ENCODE measurements at places on chromosomes 12 and 14.

DNA sequence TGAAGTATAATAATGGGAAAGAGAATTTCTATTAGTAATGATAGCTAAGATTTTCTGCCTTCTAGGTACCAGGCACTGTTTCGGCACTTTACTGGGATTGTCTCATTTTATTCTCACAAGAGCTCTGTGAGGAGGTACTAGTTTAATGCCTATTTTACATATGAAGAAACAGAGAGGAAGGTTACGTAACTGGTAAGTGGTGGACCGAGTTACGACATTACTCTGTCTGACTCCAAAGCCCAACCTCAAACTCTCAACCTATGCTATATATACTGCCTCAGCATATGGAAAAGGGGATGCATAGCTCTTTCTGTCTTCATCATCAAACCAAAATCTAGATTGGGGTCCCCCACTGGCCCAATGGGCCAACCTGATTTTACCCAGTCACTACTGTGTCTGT is 133.5 kb downstream of the KTN1 start:
- no peak for DNase-seq

- DNase-seq = no peak
These were observed 282.9 kb downstream of the RMST start for GRCh38 chr12:97745406-97746101.

DNA sequence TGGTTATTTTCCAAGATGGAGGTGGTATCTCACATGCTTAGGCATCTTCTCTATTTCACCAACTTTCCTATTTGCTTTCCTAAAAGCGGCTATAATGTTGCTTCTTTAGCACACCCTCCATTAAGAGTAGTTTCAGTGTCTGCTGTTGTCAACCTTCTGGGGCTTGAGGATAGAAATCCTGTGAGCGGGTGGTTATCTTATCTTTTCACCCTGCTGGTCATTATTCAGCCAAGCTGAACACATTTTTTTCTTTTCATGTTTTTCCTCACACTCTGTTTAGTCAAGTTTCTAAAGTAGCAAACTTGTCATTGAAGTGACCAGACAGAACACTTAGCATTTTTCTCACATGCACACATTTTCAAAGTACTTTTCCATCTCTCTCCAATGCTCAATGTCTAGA is 104.5 kb downstream of the SLC8A3 start:
- no peak for DNase-seq

DNA sequence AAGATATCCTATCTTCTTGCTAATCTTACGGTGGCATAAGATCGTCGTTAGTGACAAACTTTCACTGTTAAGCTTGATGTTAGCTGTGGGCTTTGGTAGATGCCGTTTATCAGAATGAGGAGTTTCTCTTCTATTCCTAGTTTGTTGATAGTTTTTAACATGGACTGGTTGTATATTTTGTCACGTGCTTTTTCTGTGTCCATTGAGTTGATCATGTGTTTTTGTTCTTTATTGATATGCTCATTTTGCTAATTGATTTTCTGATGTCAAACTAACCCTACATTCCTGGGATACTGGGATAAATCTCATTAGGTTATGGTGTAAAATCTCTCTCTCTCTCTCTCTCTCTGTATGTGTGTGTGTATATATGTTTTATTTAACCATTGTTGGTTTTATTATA is 545.1 kb downstream of the AACS start:
- DNase-seq = no peak

DNA sequence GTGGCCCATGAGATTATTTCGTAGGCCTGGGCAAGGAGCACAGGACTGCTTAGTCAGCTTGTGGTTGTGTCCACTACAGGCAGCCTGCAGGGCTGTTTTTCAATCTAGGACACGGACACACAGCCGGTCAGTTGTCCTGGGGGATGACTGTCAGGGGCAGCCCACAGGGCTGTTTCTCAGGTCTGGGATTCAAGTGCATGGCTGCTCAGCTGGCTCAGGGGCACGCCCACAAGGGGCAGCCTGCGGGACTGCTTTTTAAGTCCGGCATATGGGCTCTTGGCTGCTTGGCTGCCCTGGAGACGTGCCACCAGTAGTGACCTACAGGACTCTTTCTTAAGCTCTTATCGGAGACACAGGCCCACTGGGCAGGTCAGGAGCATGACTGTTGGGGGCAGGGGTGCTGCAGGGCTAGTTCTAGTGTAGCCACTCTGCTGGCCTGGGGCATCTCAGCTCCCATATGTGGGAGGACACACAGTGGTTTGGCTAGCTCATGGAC is 26.6 kb upstream of the GTF2A1 start:
- no peak for DNase-seq

DNA sequence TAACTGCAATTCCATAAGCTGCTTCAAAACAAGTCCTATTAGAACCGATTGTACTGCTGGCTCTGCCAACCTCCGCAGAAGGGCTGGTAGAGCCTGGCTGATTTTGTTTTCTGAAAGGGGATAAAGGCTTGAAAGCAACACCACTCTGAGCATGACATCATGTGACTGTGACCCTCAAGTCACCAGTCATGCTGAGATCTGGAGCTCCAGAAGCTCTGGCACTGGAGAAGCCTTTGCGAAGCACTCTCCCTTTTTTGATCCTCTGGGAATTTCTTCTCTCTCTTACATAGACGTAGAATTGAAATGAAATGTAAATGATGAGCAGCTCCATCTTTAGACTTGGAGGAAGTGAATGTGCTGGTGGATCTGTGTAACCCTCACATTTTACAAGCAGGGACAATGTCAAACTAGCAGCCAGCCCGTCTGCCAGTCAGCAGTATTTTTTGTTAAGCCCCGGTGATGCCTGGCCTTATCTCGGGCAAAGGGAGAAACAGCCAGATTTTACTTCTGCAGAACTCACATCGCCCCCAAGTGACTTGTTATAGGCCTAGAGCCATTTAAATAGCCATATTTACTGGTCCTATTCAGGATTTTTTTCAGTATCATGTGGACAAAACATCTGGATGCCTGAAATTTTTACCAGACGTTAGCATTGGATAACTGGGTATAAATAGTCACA is 112.1 kb upstream of the NPAS3 start:
- DNase-seq = no peak

GRCh38 chr14:99267837-99268781 is 3.9 kb downstream of the BCL11B start:
- DNase-seq = no peak

DNA sequence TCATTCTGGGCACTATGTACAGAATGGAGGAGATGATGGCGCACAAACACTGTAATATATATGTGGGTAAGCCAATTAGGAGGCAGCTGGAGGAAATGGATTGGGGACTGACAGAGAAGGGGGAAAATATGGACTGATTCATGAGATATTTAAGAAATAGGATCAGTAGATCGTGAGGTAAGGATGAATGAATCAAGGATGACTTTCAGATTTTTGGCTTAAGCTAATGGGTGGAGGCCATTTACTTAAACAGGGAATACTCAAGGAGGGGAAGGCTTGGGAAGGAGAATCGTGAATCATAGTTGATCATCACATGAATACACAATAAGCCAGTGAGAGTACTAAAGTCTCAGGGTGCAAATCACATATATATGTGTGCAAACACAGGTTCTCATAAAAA is 11.2 kb upstream of the GNPNAT1 start:
- no peak for DNase-seq

- no peak for DNase-seq
These were observed 133.9 kb downstream of the RFLNA start for GRCh38 chr12:124428792-124429281.

DNA sequence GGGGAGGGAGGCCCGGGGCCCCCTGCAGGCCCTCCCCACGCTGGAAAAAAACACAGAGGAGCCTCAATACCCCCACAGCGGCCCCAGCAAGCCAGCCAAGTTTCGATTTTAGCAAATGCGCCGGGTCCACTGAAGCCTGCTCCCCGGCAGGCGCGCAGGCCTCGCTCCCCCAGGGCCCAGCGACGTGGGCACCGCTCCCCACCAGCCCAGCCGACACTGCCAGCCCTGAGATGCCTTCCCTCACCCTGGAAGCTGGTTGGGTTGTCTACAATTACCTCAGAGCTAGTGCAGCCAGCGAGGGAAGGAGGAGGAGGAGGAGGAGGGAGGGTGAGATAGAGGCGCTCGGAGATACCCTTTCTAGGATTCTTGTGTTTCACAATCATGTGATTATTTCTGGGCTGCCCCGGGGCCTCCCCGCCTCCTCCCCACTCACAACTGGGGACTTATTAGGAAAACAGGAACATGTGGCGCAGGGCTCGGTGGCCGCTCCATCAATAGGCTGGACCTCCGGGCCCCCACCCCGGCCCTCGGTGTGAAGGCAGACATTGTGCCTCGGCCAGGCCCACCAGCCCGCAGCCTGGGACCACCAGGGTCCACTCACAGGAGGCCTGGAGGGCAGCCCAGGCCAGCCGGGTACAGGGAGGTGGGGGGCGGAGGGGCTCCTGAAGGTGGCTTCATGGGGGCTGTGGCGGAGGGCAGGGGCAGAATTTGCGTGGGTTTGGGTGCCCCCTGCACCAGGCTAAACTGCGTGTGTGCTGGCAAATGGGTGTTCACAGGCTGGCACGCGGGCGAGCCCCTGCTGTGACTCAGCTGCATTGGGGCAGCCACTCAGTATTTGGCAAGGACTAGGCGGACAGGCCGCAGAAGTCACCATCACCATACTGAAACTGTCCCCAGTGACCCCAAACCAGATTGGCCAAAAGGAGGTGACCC is 109.9 kb downstream of the NCOR2 start:
- peak; percentile 46 for DNase-seq

GRCh38 chr12:1591034-1591433 is 3.3 kb downstream of the FBXL14 start:
- DNase-seq = no peak

- no peak for DNase-seq
These were observed 15.1 kb downstream of the NDUFA9 start for GRCh38 chr12:4663971-4664505.

- DNase-seq = no peak
These were observed 367.7 kb downstream of the SLC16A7 start for GRCh38 chr12:59963546-59963945.

DNA sequence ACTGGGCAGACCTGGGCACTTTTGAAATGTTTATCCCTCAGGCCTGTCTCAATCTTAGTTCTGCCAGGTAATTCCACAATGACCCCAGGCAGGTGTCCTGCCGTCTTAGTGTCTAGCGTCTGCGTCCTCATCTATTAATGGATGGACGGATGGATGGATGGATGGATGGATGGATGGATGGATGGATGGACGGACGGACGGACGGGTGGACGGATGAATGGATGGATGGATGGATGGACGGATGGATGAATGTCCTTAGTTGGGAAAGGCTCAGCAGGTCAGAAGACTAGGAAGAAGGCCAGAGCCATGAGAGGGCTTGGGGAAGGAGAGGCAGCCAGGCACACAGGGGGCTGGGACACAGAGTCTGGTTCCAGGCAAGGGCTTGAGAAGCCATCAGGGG is 141.3 kb downstream of the CALM1 start:
- DNase-seq = no peak

GRCh38 chr14:53399057-53399456 is 245.9 kb upstream of the DDHD1 start:
- DNase-seq = no peak

DNA sequence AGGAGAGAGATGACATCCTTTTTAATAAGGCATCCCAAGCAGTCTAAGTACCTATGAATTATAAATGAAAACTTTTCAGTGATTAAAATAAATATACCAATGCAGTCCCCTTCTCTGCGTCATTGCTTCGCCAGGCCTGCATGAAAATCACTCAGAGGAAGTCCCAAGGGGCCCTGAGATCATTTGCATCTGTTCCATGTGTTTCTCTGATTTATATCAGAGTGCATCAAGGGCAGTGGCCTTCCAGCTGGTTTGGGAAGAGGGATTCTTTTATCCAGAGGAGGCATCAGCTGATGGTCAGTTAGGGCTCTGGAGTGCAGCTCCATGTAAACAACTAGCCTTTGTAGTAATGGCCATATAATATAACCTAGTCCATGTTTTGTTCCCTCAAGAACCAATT is 210.1 kb downstream of the RGS6 start:
- DNase-seq = no peak

DNA sequence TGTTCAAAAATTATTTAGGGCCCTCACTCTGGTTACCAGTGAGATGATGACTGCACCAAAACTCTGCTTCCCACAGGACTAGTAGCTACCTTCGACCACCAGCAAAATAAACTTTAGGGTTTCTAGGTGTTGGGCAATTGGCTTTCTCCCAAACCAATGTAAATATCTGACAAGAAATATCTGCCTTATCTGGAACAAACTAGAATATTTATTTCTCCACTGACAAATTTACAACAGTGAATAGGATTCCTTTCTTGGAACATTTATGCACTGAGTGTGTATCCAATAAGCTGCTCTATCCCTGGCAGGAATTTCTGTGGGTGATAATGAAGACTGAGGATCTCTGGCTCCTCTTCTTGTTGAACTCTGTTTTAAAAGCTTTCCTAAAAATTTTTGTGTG is 148.6 kb downstream of the SLC6A15 start:
- no peak for DNase-seq

GRCh38 chr14:105389976-105390848 is 8.1 kb upstream of the TEX22 start:
- DNase-seq = no peak

DNA sequence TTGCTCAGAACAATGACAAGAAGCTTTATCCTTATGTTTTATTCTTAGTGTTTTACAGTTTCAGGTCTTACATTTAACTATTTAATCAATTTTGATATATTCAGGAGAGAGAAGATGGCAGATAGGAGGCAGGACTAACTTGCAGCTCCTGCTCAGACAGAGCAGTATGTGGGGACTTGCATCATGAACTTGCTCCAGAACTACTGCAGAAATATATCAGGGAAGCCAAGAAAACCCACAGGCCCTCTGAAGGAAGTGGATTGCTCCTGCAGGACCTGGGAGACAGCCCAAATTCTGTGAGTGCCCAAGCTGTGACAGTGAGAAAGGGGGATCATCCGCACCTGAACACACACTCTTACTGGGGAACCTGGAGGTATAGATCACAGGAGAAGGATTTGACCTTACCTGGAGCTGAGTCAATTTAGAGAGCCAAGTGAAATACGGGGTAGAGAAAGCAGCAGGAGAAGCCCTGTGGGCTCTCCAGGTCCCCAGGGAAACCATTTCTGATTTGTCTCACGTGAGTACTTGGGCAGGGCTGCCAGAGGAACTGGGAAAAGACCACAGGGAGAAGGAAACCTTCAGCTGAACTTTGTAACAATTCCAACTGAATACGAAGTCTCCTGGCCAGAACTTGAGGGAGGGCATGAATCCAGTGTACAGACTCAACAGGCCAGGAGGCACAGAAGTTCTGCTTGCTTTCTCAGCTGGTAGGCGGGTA is 28.9 kb upstream of the TSPAN8 start:
- no peak for DNase-seq

- DNase-seq = no peak
These were observed 1582.8 kb downstream of the AACS start for GRCh38 chr12:126648074-126648473.

GRCh38 chr12:4771960-4772566 is 51.9 kb downstream of the GALNT8 start:
- DNase-seq = no peak

GRCh38 chr12:132151145-132151765 is 7.0 kb downstream of the NOC4L start:
- no peak for DNase-seq

- DNase-seq = no peak
These were observed 287.5 kb downstream of the KCNC2 start for GRCh38 chr12:74922117-74922516.

DNA sequence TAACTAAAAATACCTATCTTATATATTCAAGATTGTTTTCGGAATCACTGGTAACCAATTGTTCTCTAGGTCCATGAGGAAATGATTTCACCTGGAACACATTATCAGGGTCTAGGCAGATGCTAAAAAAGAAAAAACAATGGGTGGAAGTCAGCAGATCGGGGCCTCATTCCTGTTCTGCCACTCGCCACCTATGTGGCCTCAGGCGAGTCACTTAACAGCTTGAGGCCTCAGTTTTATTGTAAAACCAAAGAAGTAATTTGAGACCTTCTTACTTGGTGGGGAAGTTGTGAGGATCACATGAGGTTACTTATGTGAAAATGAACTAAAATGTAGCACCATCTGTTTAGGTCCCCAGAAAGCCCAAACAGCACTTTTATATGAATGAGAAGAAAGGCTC is 6.2 kb upstream of the RNASE10 start:
- DNase-seq = no peak
